ENCODE measurements at places on chromosomes 1 and 21. TPM values are rescaled to one million over a fixed set of nuclear protein-coding genes. Genes with fewer than 3 reads are reported as not detected.

Gene NR1I3
- total RNA-seq: not detected

Gene RBP7
- total RNA-seq: 5.7 TPM

Gene PRKAA2
- total RNA-seq: 27.5 TPM

Gene TMEM9
- total RNA-seq: 61.8 TPM

Gene THRAP3
- total RNA-seq: 55.6 TPM

Gene GMEB1
- total RNA-seq: 5.9 TPM

Gene LCE7A
- total RNA-seq: not detected

Gene F13B
- not detected for total RNA-seq

Gene ETV3L
- not detected for total RNA-seq

Gene MRPL55
- total RNA-seq: 49.4 TPM

Gene LCA5L
- total RNA-seq: 0.84 TPM

Measured in muscle of leg (tissue), 16 donors.